Activated CD4-positive, alpha-beta memory T cell treated with anti-CD3 and anti-CD28 coated beads for 36 hours (primary cell): ENCODE measurements at places on chromosomes 3 and 15.

DNA sequence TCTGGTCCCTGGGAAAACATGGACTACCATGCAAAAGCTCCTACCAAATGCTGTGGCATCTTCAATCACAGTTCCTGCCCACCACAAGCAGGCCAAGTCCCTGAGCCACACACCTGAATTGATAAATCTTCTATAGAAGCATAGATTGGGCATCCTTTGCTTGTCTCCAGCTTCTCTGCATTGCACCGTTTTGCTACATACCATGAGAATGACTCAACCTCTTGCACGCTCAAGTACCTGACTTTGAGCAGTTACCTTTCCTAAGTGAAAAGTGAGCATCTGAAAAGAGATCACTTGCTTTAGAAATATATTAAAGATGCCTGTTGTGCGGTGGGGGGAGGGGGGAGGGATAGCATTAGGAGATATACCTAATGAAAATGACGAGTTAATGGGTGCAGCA is 31.3 kb downstream of the GATM start:
- no peak for DNase-seq

GRCh38 chr3:52614689-52615088 is 71.0 kb downstream of the PBRM1 start:
- DNase-seq = no peak

GRCh38 chr15:29031502-29032228 is 145.9 kb downstream of the APBA2 start:
- DNase-seq = no peak

GRCh38 chr15:99951511-99951910 is 218.3 kb upstream of the LYSMD4 start:
- no peak for DNase-seq

DNA sequence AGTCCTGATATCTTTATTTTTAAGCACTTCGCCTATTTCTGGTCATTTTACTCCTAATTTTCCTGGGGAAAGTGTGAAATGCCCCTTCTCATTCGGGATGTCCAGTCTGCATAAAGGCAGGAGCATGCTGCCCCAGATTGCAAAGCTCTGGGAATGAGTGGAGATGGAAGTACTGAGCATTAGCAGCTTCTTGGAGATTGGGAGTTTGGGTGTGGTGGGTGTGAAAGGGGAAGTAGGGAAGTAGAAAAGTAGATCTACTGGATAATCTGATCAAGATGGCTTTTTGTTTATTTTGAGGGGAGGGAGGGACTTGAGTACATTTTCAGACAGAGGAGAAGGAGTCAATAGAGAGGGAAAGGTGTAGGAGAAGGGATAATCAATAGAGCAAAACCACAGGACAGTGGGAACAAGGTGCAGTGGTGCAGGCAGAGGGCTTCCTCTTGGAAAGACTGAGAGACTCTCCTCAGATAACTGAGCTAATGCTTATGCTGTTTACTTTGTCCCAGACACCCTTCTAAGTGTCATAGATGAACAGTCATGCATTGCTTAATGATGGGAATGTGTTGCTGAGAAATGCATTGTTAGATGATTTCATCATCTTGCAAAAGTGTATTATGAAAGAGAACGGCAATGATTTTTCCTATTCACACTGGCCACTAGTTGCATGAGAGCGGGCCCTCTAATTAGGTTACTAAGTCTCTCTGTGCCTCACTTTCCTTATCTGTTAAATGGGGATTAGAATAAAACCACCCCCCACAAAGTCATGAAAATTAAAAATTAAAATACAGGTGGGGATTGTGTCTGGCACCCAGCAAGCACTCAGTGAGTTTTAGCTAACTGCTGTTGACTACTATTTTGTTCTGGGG is 45.5 kb downstream of the PHLDB2 start:
- no peak for DNase-seq

GRCh38 chr3:116776880-116777785 is 67.6 kb downstream of the TUSC7 start:
- no peak for DNase-seq

DNA sequence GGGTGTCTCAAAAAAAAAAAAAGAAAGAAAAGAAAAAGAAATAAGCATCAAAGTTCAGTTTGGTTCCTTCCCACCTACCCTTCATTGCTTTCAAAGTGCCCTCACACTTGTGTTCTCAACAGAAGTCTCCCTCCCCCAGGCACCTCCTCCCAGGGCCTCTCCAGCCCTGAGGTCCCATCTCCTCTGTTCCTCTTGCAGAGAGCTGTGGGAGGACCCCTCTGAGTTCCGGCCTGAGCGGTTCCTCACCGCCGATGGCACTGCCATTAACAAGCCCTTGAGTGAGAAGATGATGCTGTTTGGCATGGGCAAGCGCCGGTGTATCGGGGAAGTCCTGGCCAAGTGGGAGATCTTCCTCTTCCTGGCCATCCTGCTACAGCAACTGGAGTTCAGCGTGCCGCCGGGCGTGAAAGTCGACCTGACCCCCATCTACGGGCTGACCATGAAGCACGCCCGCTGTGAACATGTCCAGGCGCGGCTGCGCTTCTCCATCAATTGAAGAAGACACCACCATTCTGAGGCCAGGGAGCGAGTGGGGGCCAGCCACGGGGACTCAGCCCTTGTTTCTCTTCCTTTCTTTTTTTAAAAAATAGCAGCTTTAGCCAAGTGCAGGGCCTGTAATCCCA is 6.1 kb downstream of the CYP1A2 start:
- DNase-seq = no peak

- no peak for DNase-seq
These were observed 67.9 kb upstream of the HEG1 start for GRCh38 chr3:125123451-125124305.
